ENCODE measurements at places on chromosomes 4 and X.

GRCh38 chrX:101230636-101231035, 11.1 kb downstream of the DRP2 start:
- no peak for DNase-seq

DNA sequence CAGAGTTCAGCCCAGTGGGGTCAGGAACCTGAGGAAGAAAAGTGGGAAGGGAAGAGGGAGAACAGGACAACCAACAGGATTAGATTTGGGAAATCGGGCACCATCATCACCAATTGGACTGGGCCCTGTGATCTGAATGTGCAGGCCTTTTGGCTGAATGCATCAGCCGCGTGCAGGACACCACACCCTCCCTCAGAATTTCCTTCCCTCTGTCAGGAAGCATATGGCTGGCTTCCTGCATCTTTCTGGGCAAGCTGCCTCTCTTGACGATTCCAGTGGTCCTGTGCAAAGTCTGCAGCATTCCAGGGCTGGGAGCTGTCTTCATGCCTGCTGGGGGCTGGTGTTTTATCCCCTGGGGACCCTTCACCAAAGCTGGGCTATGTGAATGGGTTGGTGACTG, 16.4 kb downstream of the MAGEA4 start:
- no peak for DNase-seq

- no peak for DNase-seq
Observed at GRCh38 chr4:172035562-172035961, 222.4 kb downstream of the GALNTL6 start.

DNA sequence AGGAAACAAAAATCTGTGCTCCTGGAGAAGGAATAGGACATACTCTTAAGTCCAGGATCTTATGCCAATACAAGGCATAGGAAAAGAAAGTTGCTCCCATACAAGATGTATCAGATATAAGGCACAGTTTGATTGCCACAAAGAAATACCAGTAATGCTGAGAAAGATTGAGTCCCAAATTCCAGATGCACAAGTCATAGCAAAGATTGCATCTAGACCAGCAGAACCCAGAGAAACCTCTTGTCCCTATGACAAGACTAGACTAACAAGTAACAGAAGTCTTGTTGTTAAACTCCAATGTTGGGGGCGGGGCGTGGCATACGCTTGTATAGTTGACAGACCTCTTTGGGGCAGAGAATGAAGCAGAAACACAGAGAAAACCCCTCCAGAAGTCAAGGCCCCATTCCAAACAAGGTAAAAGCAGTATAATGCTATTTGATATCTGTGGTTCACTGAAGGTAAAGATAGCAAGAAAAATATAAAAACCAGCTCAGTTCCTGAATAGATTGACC, 671.5 kb upstream of the GRIA3 start:
- no peak for DNase-seq

DNA sequence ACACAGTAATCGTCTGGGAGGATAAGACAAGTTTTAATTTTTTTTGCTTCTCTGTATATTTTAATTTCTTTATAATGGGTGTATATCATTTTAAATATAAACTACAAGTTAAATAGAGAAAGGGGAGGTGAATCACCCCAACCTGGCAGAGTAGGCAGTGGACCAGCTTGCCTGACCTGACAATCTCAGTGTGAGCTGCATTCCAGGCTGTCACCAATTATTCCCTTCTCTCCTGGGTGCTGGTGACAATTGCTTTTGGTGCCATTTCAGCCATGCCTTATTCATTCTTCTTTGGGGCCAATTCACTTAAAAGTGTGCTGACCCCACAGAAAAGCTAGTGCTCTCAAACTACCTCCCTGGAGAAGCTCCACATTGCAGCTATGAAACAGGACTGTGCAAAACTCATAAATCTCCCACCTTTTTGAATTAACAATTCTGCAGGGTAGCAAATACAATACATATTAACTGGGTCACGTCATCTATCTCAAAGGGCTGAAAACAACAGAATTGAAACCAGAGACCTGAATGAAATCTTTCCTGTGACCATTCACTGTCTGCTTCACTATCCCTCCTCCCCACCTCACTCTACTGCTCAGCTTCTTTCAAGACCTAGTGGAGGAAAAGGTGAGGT, 359.0 kb downstream of the HS3ST1 start:
- no peak for DNase-seq

- no peak for DNase-seq
Observed at GRCh38 chr4:140004922-140005627, 148.9 kb downstream of the MAML3 start.

DNA sequence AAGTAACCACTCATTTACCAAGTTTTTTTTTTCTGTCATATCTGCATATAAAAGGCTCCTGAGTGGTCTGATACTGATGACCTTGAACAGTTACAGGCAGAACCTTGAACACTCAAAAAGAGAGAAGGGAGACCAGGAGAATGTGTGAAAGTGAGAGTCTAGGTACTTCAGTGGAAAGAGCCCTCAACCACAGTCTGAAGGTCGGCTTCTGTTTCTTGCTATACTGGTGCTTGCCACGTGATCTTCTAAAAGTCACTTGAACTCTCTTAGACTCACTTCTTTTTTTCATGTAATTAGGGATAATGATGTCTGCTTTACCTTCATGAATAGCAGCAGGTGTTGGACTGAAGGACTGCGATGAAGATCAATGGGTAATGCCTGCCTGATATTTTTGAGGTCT, 22.8 kb downstream of the GABRB1 start:
- no peak for DNase-seq

GRCh38 chr4:154549894-154550790, at the start of gene PLRG1:
Gene PLRG1 (minus strand): TSS chr4:154550400. CDS start chr4:154550308, 92 bp downstream.
- peak; percentile 90 for DNase-seq

- no peak for DNase-seq
Observed at GRCh38 chr4:76420188-76420761, 666 bp downstream of the CCDC158 start.

DNA sequence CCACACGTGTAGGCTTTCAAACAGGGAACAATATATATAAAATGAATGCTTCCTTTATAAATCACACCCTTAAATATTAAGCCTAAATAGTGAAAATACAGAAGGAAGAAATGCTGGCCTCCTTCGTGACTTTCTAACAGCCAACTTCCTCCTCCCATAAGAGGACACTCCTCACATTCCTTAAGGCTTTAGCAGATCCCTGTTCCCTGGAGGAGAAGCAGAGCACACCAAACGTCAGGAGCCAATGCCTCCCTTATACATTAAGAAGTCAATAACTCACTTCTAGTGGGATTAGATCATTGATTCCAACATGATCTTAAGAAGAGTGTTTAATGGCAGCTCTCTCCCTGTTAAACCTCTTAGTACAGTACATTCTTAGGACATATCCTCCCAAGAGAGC, 108.4 kb upstream of the FAM241A start:
- DNase-seq = no peak

DNA sequence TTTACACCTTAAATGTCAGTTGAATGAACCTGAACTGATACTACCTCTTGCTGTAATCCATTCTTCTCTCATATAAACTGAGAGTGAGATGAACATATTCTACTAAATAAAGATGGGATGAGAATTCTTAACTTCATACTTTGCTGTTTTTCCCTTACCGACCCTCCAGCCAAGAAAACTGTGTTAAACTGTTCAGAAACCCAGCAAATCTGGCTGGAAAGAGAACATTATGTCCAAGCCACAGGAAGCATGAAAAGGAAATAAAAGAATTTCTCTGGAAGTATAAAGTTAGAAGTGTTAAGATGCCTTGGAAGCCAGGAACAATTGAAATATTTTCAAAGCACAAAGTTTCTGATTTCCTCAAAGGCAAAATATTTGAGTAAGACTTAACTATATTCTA, 22.9 kb downstream of the NPY1R start:
- no peak for DNase-seq

DNA sequence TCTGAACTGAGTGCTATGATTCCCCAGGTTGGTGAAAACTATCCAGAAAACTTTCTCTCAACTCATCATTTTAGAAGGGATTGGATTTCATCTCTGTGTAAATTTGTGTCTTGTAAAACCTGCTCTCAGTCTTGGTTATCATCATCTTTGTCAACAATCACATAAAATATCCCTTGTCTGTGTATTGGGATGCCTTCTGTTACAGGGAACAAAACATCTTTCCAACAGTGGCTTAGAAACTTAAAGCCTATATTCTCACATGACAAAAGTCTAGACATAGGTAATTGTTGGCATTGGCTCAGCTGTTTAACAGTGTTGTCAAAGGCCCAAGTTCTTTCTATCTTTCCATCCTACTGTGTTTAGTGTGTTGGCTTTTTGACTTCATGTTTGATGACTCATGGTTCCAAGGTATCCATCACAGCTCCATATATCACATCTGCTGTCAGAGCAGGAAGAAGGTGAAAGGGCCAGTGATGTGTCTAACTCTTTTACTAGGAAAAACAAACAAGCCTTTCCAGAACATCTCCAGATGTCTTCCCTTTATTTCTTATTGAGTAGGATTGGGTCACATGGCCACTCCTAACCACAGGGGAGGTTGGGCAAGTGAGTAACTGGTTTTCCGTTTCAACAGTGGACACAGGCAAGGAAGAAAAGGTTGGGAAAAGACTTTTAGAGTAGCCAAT, 65.0 kb downstream of the PHEX start:
- no peak for DNase-seq

DNA sequence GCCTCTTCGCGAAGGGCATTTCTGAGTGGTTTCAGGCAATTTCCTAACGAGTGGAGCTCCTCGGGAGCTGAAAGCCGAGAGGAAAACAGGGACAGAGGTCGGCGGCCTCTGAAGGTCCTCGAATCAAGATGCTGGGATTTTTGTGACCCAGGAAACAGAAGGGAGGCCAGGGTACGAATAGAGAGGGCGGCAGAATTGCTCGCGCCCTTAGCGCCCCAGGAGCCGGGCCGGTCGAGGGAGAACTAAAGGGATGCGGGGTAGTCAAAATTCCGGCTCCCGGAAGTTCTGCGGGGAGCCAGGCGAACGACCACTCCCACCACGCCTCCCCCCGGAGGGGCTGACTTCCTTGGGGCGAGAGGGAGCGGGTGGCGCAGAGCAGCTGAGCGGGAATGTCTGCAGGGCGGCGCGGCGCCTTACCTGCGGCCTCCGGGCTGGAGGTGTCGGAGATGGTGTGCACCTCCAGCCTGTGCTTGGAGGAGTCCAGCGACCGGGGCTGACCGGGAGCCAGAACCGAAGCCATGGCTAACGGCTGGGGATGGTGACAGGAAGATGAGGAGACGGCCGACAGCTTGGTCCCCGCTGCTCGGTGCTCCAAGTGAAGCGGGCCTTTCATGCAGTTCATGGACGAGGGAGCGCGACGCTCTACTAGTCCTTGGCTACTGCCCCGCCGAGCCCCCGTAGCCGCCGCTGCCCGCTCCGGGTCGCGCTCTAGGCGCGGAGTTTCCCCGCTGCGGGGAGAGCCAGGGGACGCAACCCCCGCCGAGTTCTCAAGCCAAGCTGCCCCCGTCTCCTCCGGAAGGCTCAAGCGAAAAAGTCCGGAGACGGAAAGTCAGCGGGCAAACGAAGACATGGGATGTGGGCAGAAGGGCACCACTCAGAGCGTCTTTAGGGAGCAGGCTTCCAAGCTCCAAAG, 782 bp downstream of the PITX2 start:
- DNase-seq = no peak

DNA sequence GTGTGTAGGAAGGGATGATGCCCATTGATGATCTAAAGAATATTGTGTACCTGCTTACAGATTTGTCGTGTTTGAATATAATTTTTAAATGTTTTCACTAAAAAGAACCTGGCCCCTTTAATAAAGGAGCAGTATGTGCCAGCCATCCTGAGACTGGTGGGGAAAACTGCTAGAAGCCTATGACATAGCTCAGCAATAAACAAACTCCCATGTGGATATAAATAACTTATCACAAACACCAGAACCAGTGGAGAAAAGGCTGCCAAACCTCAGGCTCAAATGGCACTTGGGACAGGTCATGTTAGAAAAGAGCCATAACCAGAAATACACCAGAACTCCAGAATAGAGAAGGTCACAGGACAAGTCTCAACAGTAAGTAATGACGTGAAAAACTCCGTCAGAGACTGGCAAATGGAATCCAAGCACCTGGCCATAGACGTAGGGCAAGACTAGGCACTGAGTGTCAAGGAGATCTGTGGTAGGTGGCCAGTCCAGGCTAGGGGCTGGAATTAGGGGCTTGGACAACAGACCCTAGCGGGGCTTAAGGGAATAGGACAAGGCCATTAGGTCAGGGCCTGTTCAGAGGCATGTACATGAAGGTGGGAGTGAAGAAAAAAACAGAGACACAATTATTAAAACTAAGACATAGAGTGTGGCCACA, 11.7 kb upstream of the QRFPR start:
- DNase-seq = no peak

GRCh38 chr4:185969657-185970056, 99.3 kb upstream of the TLR3 start:
- no peak for DNase-seq

GRCh38 chrX:66751136-66751782, 112.4 kb upstream of the EDA2R start:
- no peak for DNase-seq

All from stimulated activated CD8-positive, alpha-beta memory T cell treated with anti-CD3 and anti-CD28 coated beads, Interleukin-15, amount 100 ng/mL, for 4 hours (primary cell).